ENCODE measurements at places on chromosomes 7 and 10. TPM values are rescaled to one million over a fixed set of nuclear protein-coding genes. Genes with fewer than 3 reads are reported as not detected.

Gene CASTOR2
- total RNA-seq: 7.7 TPM

Gene EBLN1
- total RNA-seq: not detected

Gene HMX2
- total RNA-seq: not detected

Gene ESYT2
- 78.0 TPM for total RNA-seq

Gene CALY
- total RNA-seq: not detected

Gene CD36
- total RNA-seq: not detected

Gene SPDYE2
- total RNA-seq: not detected

Gene WNT8B
- total RNA-seq: 0.29 TPM

Gene NUPR2
- total RNA-seq: not detected
